Fibroblast of skin of back (primary cell): ENCODE measurements at places on chromosomes 7 and 10.

DNA sequence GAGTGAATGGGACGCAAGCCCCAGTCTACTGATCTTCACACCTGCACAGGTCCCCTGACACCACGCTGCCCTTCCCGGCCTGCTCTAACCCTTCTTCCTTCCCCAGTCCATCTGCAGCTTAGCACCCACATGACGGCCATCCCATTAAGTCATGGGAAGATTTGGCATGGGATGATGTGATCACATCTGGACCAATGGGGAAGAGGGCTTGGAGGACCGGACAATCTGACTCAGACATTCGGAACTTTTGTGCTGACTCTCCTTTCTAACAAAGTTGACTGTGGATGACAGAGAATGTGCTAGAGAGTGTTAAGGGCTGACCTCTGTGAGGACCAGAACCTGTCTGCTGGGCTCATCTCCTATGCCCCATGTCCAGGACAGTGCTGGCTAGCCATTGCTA, 15.6 kb downstream of the CXCL12 start:
- DNase-seq: peak; percentile 64

- DNase-seq: no peak
Observed at GRCh38 chr10:62109587-62110293, 158.9 kb downstream of the RTKN2 start.

- DNase-seq: no peak
Observed at GRCh38 chr10:123529146-123529760, 136.9 kb upstream of the GPR26 start.

- DNase-seq: no peak
Observed at GRCh38 chr7:67738958-67739357, 742.3 kb downstream of the TYW1 start.

- peak; percentile 30 for DNase-seq
Observed at GRCh38 chr10:117165538-117166417, 27.7 kb upstream of the VAX1 start.
